Neural progenitor cell (in vitro differentiated cells): ENCODE measurements at places on chromosomes 11 and 22.
A peak's percentile ranks its signal among the peaks of the same experiment; 100 is the strongest.

DNA sequence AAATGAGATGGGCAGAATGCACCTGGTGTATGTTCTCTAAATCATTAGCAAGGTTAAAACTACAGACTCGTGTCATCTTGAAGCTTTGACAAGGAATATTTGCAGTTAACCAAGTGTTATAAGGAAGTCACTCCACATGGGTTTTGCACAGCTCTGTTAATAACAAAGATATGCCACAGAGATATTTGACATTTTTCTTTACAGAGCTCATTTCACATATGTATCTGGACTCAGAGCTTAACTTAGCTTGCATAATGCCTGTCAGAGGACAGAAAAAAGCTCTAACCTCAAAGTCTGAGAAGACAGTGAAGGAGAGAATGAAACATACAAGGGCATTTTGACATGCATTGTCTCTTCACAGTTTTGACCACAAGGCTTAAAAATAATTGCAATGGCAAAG is 105.5 kb downstream of the C11orf87 start:
- H3K27me3 ChIP-seq, result no peaks in the 10 kb centered on the region
- H3K36me3 ChIP-seq, result no peaks in the 10 kb centered on the region
- H3K27ac ChIP-seq, result no peak overlapping the region
- no peaks in the 10 kb centered on the region for H3K4me1 ChIP-seq
- no peak overlapping the region for H3K4me3 ChIP-seq

DNA sequence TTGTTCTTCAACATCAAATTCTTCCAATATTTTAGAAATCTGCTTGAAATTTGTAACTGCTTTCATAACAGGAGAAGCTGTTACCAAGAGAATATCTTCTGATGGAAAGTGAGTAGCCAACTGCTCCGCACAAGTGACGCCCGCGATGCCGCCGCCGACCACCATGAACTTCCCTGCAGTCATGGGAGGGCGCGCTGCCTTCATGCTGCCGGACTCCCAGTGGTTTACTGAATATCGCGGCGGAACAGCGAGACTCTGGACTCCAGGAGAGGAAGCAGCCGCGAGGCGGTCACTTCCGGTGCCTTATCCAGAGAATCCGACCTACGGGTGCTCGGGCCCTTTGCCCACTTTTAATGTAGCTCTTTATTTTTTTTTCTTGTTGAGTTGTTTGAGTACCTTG is 190.6 kb downstream of the GUCY1A2 start:
- no peaks in the 10 kb centered on the region for H3K27me3 ChIP-seq
- no peaks in the 10 kb centered on the region for H3K36me3 ChIP-seq
- no peak overlapping the region for H3K27ac ChIP-seq
- no peak for DNase-seq
- H3K4me3 ChIP-seq, result no peak overlapping the region

DNA sequence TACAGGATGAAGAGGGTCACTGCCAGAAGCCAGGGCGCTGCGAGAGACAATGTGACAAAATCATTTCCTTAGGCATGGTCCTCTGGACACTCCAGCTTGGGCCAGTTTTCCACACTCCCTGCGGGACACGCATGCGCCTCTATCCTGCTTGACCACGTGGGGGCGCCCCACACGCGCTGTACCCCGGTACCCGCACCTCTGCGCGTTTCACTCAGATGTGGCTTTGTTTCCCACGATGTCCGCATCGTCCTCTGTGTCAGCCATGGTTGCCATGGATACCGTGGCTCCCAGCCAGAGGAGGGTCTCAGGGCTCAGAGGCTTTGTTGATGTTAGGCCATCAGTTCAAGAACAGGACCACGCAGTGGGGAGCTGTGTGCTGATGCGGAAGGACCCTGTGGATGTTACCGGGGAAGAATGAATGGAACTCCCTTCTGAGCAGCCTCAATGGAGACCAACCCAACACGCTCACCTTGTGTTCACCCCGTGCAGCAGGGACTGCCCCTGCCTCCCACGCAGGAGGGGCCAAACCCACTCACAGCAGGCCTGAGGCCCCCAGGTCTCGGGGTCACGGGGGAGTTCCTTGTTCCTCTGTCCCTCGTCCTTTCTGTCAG is 101.1 kb upstream of the SLC22A12 start:
- no peaks in the 10 kb centered on the region for H3K36me3 ChIP-seq
- H3K27ac ChIP-seq, result no peak overlapping the region
- no peak overlapping the region for H3K4me3 ChIP-seq
- no peaks in the 10 kb centered on the region for H3K4me1 ChIP-seq
- peak; percentile 92 for DNase-seq

GRCh38 chr11:118310781-118311485 is 6.4 kb downstream of the CD3E start:
- H3K4me1 ChIP-seq, result peaks cover 15% of the 10 kb centered on the region
- no peak overlapping the region for H3K27ac ChIP-seq
- H3K27me3 ChIP-seq, result no peaks in the 10 kb centered on the region
- no peak for DNase-seq
- no peak overlapping the region for H3K4me3 ChIP-seq
- H3K36me3 ChIP-seq, result no peaks in the 10 kb centered on the region

- peaks cover 4% of the 10 kb centered on the region for H3K36me3 ChIP-seq
- no peak for DNase-seq
- no peak overlapping the region for H3K27ac ChIP-seq
- no peaks in the 10 kb centered on the region for H3K27me3 ChIP-seq
Measured at GRCh38 chr11:65880844-65881421, 1.3 kb downstream of the CTSW start.

- H3K36me3 ChIP-seq, result no peaks in the 10 kb centered on the region
- no peak overlapping the region for H3K4me3 ChIP-seq
- H3K4me1 ChIP-seq, result no peaks in the 10 kb centered on the region
- H3K27ac ChIP-seq, result no peak overlapping the region
- DNase-seq, result no peak
- H3K27me3 ChIP-seq, result no peaks in the 10 kb centered on the region
Measured at GRCh38 chr22:41787331-41787730, 13.1 kb upstream of the CCDC134 start.

DNA sequence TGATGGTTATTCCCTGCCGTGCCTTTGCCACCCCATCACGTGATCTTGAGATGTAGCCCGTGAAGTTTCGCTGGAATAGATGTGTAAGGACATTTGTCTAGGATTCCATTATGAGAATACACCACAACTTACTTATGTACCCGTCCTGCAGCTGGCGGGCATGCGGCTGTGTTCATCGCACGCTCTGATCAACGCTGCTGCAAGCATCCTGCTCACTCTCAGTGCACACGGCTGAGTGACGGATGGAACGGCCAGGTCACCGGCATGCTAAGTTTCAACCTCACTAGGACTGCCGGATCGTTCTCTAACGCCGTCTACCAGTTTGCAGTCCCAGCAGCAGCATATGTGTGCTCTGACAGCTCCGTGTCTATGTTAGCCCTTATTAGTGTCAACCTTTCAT is 44.6 kb downstream of the APOL1 start:
- H3K27ac ChIP-seq, result no peak overlapping the region
- no peaks in the 10 kb centered on the region for H3K4me1 ChIP-seq
- no peaks in the 10 kb centered on the region for H3K36me3 ChIP-seq
- no peak for DNase-seq
- no peak overlapping the region for H3K4me3 ChIP-seq
- H3K27me3 ChIP-seq, result no peaks in the 10 kb centered on the region

DNA sequence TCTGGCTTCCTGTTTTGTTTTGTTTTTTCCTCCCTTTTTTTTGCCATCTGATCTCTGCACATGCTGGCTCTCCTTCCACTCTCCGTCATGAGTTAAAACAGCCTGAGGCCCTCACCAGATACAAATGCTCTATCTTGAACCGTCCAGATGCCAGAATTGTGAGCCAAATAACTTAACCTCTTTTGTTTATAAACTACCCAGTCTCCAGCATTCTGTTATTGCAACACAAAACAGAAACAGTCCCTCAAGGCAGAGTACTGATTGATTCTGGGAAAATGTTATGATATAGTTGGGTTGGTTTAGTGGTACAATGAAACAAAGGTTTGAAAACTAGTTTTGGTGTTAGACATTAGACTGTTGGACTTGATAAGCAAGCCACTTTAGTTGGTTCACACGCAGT is 1390.0 kb upstream of the RAG2 start:
- no peaks in the 10 kb centered on the region for H3K27me3 ChIP-seq
- no peak overlapping the region for H3K27ac ChIP-seq
- H3K36me3 ChIP-seq, result no peaks in the 10 kb centered on the region
- no peaks in the 10 kb centered on the region for H3K4me1 ChIP-seq
- DNase-seq, result no peak

DNA sequence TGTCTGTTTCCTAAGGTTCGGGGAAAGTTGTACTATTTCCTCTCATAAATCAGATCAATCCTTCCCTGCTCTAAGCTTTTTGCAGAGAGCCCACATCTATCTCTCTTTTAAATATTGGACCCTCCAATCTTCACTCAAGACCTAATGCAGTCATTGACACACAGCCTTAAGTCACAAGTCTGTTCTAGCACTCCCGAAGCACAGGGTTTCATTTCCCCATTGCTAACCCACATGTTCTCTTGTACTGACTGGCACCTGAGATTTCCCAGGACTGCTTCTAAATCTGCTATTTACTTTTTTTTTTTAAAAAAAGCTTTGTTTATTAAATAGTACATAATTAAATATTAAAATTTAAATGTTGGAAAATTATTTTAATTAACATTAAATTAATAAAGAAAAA is 674.7 kb downstream of the TBC1D22A start:
- H3K4me1 ChIP-seq, result no peaks in the 10 kb centered on the region
- no peak overlapping the region for H3K27ac ChIP-seq
- no peak for DNase-seq
- H3K4me3 ChIP-seq, result no peak overlapping the region
- no peaks in the 10 kb centered on the region for H3K36me3 ChIP-seq

GRCh38 chr11:66992041-66992440 is 16.9 kb downstream of the C11orf86 start:
- H3K27ac ChIP-seq, result no peak overlapping the region
- no peaks in the 10 kb centered on the region for H3K4me1 ChIP-seq
- no peaks in the 10 kb centered on the region for H3K27me3 ChIP-seq
- no peaks in the 10 kb centered on the region for H3K36me3 ChIP-seq

DNA sequence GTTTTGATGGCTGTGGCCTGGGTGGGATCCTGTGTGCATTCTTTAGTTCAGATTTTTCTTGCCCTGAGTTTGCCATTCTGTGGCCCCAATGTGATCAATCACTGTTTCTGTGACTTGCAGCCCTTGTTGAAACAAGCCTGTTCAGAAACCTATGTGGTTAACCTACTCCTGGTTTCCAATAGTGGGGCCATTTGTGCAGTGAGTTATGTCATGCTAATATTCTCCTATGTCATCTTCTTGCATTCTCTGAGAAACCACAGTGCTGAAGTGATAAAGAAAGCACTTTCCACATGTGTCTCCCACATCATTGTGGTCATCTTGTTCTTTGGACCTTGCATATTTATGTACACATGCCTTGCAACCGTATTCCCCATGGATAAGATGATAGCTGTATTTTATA is 620 bp downstream of the OR4C16 start:
- H3K4me1 ChIP-seq, result no peaks in the 10 kb centered on the region
- no peak overlapping the region for H3K4me3 ChIP-seq
- no peaks in the 10 kb centered on the region for H3K36me3 ChIP-seq
- DNase-seq, result no peak
- H3K27me3 ChIP-seq, result no peaks in the 10 kb centered on the region

DNA sequence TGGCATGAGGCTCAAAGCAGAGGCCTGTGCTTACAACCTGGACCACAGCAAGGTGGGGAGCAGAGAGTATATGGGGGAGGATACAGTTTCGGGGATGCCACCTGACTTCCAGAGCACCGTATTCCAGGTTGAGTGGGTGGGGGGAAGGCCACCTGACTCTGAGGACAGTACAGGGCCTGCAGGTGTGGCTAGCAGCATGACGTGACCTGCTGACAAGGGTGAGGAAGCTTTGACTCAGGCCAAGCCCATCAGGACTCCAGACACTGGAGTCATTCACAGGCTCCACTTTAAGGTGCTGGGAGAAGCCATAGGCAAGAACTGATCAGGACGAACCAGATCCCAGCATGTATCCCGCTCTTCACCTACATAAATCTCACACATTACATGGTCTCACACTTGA is 34.6 kb upstream of the CRTAM start:
- DNase-seq, result no peak
- H3K36me3 ChIP-seq, result no peaks in the 10 kb centered on the region
- no peak overlapping the region for H3K27ac ChIP-seq
- no peaks in the 10 kb centered on the region for H3K27me3 ChIP-seq

DNA sequence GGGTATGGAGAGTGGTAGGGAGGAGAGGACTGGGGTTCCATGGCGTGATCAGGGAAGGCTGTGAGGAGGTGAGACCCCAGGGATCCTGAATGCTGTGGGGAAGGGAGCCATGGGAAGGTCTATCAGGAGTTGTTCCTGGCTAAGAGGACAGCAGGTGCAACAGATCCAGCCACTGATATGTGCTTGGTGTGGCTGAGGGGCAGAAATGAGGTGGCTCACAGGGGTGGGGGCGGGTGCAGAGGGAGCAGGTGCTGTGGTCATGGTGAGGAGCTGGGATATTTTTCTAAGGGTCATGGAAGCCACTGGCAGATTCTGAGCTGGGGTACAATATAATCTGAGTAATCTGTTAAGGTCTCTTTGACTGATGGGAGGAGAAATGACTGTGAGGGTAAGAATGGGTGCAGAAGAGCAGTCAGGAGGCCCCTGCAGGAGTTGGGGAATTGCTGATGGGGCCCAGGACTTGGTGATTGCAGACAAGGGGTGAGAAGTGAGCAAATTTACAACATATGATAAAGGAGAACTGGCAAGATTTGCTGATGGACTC is 31.3 kb upstream of the DMC1 start:
- no peaks in the 10 kb centered on the region for H3K36me3 ChIP-seq
- no peak overlapping the region for H3K4me3 ChIP-seq
- H3K4me1 ChIP-seq, result no peaks in the 10 kb centered on the region
- H3K27me3 ChIP-seq, result no peaks in the 10 kb centered on the region
- H3K27ac ChIP-seq, result no peak overlapping the region
- DNase-seq, result no peak

GRCh38 chr22:46794067-46794466 is 31.6 kb downstream of the TBC1D22A start:
- H3K27ac ChIP-seq, result no peak overlapping the region
- H3K4me1 ChIP-seq, result no peaks in the 10 kb centered on the region
- H3K4me3 ChIP-seq, result no peak overlapping the region
- H3K27me3 ChIP-seq, result no peaks in the 10 kb centered on the region
- no peak for DNase-seq

GRCh38 chr11:73244589-73245240 is 26.6 kb downstream of the P2RY2 start:
- H3K27ac ChIP-seq, result no peak overlapping the region
- no peaks in the 10 kb centered on the region for H3K36me3 ChIP-seq
- no peaks in the 10 kb centered on the region for H3K27me3 ChIP-seq

GRCh38 chr11:131947511-131947910 is 577.1 kb downstream of the NTM start:
- no peaks in the 10 kb centered on the region for H3K4me1 ChIP-seq
- H3K27me3 ChIP-seq, result no peaks in the 10 kb centered on the region
- H3K27ac ChIP-seq, result no peak overlapping the region
- no peak for DNase-seq

DNA sequence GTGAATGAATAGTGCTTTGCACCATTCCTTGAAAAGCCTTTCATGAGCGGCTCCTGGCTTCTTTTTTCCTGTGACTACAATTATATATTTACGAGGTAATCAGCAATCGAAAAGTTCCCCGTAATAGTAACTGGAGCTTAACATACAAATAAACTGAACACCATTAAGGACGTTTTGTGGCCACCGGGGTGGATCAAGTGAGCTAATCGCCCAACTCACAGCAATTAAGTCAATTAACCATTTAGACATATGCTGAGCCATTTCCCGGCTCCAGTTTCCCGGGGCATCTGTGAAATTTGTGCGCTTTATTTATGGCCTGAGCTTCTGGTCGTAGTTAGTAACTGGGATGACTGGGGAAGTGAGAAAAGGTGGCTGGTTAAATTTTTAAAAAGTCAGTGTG is 465.2 kb downstream of the MIAT start:
- DNase-seq, result no peak
- H3K27me3 ChIP-seq, result no peaks in the 10 kb centered on the region
- H3K4me1 ChIP-seq, result no peaks in the 10 kb centered on the region
- H3K36me3 ChIP-seq, result no peaks in the 10 kb centered on the region
